ENCODE measurements at places on chromosomes 7 and 10.

- peak; percentile 59 for DNase-seq
These were observed 481.2 kb downstream of the KCNMA1 start for GRCh38 chr10:77156406-77156879.

GRCh38 chr7:142375710-142376313 lies 118.0 kb upstream of the PRSS58 start:
- DNase-seq: peak; percentile 59

- no peak for DNase-seq
These were observed 402.6 kb downstream of the NEBL start for GRCh38 chr10:20494474-20494873.

- DNase-seq: no peak
These were observed 27.3 kb upstream of the CADPS2 start for GRCh38 chr7:122913608-122914007.

DNA sequence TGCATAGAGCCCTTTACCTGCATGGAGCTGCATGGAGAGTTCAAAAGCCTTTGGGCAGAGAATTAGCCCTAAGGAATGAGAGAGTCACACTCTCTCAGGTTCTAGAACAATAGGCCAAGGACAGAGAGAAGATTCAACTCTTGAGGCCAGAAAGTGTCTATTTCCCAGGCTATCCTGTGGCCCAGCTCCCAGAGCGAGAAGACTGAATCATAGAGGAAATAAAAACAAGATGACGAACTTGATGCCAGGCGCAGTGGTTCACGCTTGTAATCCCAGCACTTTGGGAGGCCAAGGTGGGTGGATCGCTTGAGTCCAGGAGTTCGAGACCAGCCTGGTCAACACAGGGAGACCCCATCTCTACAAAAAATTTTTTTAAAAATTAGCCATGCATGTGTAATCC lies 18.3 kb upstream of the PODXL start:
- peak; percentile 50 for DNase-seq

- DNase-seq: no peak
These were observed 383.1 kb downstream of the SORCS3 start for GRCh38 chr10:105024184-105024583.

Measured in dermis blood vessel endothelial cell (primary cell).